ENCODE measurements at places on chromosomes 11 and 22.

- DNase-seq, result no peak
These were observed 72.9 kb upstream of the ATXN10 start for GRCh38 chr22:45598596-45599217.

DNA sequence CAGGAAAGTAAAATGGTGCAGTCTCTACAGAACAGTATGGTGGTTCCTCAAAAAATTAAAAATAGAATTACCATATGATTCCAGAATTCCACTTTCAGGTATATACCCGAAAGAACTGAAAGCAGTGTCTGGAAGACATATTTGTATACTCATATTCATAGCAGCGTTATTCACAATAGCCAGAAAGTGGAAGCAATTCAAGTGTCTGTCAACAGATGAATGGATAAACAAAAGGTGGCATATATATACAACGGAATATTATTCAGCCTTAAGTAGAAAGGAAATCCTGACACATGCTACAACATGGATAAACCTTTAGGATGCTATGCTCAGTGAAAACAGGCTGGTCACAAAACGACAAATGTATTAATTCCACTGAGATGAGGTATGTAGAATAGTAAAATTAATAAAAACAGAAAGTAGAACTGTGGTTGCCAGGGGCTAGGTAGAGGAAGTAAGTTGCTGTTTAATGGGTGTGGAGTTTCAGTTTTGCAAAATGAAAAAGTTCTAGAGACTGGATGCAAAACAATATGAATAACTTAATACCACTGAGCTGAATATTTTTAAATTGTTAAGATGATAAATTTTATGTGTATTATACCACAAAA lies 14.5 kb downstream of the SAA1 start:
- no peak for DNase-seq

DNA sequence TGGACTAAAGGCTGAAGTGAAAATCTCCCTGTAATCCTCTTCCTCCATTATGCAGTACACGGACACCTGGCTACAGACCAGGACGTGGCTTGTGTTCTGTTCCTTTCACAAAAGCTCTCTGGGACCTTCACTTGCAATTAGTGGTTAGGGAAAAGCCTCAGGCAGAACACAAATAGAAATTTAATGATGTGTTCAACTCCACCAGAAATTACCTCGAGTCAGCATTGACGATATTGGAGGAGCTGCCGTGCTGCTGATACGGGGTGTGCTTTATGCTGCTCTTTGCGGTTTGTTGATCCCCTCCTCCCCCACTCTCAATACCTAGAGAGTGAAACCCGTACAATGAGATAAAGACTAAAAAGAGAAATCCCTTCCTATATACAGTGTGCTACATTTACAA lies 48.9 kb downstream of the POLD3 start:
- DNase-seq, result no peak

GRCh38 chr22:48705917-48706605 lies 1121.6 kb downstream of the BRD1 start:
- no peak for DNase-seq

GRCh38 chr11:68289456-68289855 lies 17.7 kb upstream of the C11orf24 start:
- no peak for DNase-seq

DNA sequence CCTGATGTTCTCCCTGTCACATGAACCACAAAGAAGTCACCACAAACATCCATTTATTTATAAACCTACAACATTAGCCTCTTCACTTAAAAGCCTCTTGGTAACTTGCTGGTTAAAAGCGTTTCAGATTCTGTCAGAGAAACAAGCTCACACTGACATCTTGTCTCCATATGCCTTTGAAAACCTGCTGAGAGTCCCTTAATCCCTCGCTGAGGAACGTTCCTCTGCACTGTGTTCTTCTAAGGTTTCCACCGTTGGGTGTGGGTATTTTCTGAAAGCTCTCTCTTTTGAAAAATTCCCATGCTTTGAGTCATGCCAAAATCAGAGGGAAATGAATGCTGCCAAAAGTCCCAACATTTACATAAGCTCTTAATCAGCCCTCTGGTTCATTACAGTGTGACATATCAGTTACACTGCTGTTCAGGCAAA lies 149.8 kb downstream of the CCDC34 start:
- no peak for DNase-seq

GRCh38 chr11:1630271-1630670 lies 696 bp downstream of the KRTAP5-5 start:
- DNase-seq, result no peak

DNA sequence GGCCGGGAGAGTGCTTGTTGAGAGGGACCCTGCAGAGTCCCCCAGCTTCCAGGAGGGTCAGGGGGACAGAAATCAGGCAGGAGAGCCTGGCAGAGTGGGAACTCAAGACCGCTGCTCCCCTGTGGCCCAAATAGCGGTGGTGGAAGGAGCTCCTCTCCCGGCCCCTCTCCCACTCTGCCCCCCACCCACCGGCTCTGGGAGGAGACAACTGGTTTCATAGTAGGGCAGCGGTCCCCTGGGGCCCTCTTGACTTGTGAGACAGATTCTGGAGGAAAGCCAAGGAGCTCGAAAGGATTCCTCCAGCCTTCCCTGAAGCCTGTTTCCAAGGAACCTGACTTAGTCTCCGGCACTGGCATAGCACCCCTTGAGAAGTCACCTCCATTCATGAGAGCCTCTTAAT lies 10.1 kb downstream of the PKNOX2 start:
- DNase-seq, result no peak

- no peak for DNase-seq
These were observed 21.8 kb downstream of the NUCB2 start for GRCh38 chr11:17298302-17298701.

DNA sequence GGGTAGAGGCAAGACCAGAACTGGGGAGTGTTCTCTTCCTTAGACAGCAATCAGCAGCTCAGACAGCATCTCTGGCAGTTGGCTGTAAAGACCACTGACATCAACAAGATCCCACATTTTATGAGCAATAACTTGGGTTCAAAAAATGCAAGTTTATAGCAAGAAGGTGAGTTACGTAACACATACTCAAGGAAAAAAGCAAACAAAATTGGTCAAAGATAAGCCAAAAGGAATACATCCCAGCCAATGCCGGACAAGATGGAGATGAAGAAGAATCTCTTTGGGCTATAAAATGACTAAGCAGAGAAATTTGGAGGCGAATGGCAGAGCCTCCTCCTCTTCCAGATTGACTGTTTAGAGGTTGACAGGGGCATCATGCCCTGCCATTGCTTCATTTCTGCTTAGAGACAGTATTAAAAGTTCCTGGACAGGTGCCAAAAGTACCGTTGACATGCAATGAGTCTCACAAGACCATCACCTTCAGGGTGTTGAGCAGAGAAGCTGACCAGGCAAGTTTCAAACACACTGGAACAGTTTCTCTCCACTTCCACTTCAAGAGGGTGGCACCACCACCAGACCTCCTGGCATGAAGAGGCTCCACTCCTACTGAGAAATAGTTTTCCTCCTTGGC lies 55.9 kb downstream of the ENDOD1 start:
- DNase-seq, result no peak

- DNase-seq, result no peak
These were observed 124.4 kb downstream of the CTTN start for GRCh38 chr11:70522593-70523311.

DNA sequence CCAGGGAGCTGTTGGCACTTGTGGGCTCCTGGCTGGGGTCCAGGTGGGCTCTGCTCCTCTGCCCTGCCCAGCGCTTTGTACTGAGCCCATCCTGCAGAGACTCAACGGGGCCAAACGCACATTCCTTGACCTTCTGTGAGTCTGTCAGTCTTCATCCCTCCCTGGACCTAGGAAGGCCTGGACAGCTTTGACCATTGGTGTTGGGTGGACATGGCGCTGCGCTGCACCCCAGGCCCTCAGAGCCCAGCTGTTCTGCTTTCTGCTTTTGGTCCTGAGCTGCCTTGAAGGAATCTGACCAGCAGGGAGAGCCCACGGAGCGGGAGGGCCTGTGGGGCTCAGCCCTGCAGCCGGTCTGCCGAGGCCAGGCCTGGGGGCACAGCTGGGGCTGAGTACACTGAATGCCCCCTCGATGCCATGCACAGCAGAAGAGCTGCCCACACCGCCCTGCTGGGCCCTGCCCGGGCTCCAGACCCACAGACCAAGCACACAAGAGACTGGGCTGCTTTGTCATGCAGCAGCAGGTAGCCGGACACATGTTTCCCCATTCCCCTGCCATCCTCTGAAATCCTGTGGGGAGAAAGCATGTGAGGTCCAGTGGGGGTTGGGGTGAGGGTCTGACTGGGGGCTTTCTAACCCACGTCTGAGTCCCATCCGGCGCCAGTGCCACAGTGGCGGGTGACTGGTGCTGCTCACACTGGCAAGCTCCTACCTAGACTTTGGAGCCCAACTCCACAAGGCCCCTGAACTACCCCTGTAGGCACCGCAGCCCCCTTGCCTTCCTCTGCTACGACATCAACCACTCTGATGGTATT lies 24.1 kb upstream of the CCDC188 start:
- no peak for DNase-seq

GRCh38 chr11:130909650-130910049 lies 6.6 kb downstream of the SNX19 start:
- DNase-seq, result no peak

DNA sequence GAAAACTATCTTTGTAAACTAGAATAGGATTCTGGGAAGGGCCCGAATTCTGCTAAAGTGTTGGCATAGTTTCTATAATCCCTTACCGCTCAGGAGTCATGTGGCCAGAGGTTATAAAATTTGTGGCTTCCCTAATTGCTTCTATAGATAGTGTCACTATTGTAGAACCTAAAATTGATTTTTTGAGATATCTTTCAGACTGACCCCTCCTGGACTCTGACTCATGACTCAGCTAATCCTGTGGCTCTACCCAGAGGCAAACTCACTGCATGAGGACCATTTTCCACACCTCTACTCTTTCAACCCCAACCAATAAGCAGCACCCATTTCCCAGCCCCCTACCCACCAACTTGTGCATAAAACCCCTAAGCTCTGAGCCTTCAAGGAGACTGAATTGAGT lies 61.8 kb upstream of the PRSS23 start:
- no peak for DNase-seq

- no peak for DNase-seq
These were observed 125.0 kb upstream of the NARS2 start for GRCh38 chr11:78699609-78700135.

DNA sequence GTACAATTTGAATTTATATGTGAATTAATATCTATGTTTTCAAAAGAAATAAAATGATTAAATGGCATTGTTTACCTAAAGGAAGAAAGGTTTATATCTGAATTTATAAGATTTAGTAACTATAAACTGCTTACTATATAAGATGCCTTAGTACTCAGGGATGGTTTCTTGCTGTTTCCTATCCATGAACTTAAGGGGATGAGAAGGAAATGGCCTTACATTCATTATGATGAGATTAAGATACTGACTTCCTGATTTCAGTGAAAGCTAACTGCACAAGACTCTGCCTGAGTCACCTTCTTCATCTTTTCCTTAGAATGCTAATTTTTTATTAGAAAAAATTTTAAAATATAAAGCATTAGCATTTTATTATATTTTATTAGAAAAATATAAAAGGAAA lies 606.3 kb upstream of the ARHGAP42 start:
- DNase-seq, result no peak

DNA sequence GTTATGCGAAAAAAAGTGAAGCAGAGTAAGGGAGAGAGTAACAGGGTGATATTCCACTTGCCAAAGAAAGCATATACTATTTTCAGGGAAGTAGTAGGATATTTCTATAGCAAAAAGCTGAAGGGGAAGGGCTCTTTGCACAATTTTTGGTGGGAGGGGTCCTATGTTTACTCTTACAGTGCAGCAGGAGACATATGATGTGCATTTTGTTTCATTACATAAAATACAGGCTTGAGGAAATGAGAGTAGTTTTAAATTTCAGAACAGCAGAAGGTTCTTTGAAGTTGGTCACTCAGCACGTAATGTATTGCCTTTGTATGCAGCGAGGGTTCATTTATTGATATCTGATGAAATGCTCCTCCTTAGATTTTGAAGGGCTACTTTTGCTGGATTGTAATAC lies 3.1 kb upstream of the PIK3IP1 start:
- DNase-seq, result no peak

- DNase-seq, result no peak
These were observed 331.4 kb upstream of the RAG2 start for GRCh38 chr11:36929401-36929800.

DNA sequence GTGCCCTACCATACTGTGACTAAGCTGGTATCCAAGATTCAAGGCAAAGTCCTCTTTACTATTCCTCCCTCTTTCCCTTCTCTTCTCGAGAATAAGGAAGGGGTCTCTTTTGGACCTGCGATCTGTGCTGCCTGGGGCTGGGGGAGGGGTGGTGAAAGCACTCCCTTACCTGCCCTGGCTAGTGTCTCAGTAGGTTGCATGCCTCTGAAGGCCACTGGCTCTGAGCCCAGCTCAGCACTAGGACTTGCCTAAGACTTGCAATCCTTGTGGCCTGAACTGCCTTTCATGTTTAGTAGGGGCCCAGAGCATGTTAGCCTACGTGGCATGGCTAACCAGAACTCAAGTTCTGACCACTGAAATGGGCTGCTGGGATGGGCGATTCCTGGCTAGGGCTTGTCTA lies 13.0 kb upstream of the REXO2 start:
- no peak for DNase-seq

GRCh38 chr11:16862726-16863125 lies 124.3 kb downstream of the C11orf58 start:
- no peak for DNase-seq

DNA sequence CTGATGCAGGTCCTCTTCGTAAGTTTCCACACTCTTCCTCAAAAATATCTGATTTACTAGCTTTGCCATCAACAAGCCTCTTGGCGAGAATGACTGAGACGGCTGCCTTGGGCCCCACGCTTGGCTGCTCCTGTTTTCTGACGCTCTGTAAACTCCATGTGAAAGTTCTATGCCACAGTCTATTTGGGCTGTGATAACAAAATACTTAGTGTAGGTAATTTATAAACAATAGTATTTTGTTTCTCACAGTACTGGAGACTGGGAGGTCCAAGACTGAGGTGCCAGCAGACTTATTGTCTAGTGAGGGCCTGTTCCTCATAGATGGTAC lies 123.2 kb upstream of the SORL1-AS1 start:
- no peak for DNase-seq

DNA sequence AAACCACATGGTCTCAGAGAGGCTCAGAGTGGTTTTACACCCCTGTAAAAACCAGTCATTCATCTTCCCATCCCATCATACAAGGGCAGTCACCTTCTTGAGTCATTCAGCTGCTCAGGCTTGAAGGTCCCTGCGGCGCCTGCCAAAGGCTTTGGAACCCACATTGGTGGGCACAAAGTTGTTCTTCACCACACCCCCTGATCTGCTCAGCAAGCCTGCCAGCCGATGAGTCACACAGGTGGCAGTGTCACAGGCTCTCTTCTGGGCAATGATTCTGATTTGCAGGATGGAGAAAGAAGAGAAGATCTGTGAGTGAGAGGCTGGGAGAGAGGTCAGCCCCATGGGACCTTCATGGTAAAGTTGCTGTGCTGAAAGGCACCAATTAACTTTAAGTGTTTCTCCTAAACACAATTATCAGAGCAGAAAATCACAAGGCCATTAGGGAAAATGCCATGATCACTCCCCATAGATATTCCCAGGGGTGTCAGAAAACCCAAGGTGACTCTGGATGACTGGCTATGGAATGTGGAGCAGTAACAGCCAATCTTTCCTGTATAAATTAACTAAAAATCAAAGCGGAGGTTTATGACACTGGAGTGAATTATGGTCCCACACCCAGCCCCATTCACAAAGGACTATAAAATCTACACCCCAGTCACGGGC lies 4.4 kb downstream of the CALCA start:
- DNase-seq, result no peak
